Muscle of arm (tissue), 14 donors: ENCODE measurements at places on chromosomes 5 and 9. TPM values are rescaled to one million over a fixed set of nuclear protein-coding genes. Genes with fewer than 3 reads are reported as not detected.

DNA sequence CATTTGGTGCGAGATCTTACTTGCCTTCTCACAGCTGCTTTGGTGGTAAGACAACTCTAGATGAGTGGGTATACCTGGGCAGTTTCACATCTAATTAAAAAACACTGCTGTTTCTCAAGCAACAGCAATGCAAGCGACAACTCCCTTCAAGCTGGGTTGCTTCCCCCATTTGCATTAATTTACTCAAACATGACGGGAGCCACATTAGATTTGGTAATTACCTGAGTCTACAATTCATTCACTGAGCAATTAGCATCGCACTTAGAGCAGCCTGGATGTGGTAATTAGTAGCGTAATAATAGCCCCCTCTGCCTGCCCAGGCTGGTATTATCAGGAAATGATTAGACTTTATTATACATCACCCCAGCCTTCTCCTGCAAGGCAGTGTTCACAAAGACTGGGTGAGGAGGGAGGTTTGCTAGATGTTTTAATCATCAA, 73.4 kb downstream of the FBXO38 start:
- DNase-seq = no peak

GRCh38 chr5:149916334-149917072, 28.1 kb downstream of the PDE6A start:
- DNase-seq = no peak

- no peak for DNase-seq
These were observed 26.3 kb downstream of the GSN start for GRCh38 chr9:121294151-121294743.

DNA sequence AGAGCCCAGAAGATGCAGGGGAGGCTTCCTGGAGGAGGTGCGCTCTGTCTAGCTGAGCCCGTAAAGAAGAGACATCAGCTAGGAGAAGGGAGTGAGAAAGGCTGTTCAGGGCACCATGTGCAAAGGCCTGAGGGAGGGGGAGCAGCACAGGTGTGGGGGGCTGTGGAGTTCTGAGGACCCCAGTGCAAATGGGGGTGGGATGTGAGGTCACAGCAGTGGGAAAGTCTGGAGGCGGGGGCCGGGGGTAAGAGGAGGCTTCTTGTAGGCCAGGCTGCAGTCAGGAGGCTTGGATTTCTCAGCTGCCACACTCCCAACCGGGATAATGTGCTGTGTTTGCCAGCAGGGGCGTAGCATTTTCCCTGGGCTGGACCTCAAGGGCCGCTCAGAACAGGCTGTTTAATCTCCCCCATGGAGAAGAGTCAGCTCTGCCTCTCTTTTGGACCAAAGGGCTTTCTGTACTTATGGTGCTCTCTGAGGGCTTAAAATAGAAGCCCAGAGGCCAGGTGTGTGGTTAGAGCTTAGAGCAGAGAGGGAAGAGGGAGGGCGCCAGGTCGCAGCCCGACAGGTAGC, 5.7 kb downstream of the NEURL1B start:
- DNase-seq = no peak

DNA sequence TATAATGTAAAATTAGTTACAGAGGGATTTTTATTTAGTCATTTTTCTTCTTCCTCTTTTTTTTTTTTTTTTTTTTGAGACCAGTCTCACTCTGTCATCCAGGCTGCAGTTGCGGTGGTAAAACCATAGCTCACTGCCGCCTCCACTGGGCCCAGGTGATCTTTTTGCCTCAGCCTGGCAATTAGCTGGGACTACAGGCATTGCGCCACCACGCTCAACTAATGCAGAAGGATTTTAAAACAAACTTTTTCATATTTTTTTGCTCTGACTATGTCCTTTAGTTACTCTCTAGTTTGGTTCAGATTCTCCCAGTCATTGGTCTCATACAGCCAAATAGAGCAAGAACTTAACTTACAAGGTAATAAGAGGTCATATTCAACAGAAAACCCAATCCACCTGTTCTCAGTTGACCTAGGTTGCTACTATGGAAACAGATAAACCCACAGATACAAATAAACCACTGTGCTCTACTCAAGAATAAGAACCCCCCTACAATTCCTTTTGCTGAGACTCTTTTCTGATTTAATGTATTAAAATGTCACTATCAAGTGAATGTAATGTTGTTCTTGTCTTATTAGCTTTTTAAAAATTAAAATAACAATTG, 50.1 kb upstream of the TTC39B start:
- no peak for DNase-seq

DNA sequence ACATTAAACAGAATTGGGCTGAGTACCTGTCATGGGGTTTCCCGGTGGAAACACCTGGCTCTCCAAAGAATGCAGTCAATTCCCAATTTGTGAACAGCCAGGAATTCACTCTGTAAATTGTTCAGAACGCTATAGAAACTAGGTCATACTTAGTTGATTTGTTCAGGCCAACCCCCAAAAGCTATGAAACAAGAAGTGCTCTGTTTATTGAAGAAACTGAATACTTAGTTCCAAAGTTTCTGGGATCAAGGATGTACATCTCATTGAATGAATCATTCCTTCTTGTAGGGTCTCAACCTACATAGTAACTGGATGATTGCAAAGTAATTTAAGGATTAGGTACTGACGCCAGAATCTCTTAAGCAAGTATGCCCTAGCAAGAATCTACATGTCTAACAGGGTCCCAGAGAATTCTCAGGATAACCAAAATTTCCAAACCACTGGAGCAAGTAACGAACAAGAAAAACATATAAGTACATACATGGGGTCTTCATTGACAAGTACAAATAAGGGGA, 659 bp upstream of the TUSC1 start:
- DNase-seq = no peak

DNA sequence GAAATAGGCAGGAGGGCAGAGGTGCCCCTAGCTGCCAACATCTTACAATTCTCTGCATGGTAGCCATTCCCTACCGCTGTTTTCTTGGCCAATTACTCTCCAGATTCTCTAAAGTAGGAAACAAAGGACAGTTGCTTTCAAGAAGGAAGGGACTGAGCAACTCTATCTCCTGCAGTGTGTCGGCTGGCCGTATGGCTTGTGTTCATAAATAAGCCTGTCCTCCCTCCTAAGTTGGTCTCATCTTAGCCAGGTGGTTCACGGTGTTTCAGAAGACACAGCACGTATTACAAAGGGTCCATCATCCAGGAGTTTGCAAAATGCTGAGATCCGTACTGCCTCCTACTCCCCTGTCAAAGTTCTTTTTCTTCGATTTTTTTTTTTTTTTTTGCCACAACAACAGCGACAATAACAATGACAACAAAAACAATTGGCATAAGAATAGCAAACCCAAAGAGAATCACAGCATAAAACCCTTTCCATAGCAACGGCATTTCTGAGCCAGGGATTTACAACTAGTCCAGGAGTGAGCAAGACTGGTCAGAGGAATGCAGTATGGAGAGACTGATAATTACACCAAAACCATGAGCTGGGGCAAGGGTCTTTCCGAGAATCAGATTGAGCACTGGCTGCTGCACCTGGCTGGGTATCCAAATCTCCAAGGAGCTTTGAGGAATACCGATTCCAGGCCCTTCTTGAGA, 212.8 kb downstream of the SLIT3 start:
- DNase-seq = no peak

The HINT1 gene
- polyA plus RNA-seq = 395 TPM

The CCIN gene
- polyA plus RNA-seq = 1.0 TPM

The CDK9 gene
- 43.4 TPM for polyA plus RNA-seq
